ENCODE measurements at places on chromosomes 1 and 21.

DNA sequence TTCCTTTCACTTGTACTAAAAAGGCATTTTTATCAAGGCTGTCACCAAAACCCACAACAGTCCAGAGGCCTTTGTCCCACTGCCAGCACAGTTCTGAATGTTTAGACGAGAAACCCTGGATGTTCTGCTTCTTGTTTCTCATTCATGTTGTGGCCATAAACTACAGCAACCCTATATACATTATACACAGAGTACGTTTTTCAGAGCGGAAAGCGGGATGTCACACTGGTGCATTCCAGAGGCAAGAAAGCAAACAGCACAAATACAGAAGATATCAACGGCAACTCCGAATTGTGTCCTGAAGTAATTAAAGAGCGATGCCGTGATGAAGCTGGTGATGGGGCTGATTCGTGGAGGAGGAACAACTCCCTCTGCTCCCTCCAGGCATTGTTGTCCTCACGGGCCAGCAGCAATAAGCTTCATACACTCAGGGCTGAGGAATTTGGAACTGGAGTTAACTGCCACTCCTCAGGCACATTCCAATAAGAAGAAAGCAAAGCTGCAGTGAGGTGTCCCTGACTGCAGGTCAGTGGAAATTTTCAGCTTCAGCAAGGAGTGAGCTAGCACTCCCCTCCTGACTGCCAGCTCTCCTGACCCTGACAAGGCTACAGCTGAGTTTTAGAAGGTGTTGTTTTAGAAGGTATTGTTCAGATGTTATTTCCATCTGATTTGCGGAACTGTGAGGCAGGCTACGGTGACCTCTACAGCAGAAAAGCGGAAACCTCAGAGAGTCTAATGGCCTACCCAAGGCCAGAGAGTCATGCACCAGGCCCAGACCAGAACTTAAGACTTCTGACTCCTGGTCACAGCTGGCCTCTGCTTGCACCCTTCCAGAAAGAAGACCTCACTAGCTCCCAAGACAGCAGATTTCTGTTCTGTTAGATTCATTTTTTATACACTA is 149.0 kb downstream of the TGFBR3 start:
- DNase-seq = no peak

DNA sequence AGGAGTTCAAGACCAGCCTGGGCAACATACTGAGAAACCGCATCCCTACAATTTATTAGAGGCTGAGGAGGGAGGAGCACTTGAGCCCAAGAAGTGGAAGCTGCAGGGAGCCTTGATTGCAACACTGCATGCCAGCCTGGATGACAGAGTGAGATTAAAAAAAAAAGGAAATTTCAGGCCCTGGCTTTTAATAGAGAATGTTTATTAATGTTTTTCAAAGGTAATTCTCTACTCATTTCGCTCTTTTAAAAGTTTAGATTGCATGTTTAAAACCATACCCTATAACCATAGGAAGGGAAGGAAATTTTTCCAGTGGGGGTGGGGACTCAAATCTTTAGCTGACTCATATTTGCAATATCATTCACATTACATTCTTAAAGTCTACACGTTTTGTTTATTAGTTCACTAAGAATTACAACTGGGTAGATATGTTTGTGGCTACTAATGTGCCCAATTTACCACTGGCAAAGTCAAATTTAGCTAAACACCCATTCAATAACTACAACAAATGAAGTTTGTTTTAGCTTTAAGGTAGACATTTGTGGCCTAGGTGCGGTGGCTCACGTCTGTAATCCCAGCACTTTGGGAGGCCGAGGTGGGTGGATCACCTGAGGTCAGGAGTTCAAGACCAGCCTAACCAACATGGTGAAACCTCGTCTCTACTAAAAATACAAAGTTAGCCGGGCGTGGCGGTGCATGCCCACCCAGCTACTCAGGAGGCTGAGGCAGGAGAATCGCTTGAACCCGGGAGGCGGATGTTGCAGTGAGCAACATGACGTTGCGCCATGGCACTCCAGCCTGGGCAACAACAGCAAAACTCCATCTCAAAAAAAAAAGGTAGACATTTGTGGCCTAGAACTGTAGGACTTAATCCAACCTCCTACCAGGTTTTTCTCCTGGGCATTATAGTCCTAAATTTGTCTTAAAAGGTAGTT is 5.0 kb downstream of the KDM5B start:
- DNase-seq = no peak

DNA sequence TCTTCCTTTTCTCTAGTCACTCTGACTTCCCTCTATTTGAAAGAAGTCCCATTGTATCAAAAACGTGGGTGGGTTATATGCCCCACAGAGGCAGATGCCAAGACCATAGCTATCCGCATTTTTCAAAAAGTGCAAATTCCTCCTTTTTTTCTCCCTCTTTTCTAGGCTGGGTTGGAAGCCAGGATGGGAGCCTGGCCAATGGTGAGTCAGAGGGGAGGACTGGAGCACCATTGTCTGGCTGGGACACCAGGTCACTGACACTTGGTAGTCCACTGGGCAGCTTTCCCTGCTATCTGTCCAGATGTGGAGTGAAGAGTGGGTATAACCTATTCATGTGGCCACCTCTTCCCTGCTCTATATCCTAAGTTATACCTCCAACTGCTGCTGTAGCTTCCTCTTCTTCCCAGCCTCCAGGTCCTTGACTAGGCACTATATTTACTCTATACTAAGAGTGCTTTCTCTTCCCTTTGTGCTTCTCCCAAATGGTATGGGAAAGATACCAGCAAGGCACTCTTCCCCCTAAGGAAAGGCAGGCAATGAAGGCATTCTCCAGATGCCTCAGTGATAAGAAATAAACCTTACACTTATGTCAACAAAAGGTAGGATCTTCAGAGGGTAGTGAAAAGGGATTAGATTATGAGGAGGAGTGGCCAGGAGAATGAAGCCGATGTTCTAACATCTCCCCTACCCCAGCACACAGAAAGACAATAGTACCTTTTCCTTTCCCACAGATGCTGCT is 12.9 kb downstream of the PI4KB start:
- peak; percentile 25 for DNase-seq

DNA sequence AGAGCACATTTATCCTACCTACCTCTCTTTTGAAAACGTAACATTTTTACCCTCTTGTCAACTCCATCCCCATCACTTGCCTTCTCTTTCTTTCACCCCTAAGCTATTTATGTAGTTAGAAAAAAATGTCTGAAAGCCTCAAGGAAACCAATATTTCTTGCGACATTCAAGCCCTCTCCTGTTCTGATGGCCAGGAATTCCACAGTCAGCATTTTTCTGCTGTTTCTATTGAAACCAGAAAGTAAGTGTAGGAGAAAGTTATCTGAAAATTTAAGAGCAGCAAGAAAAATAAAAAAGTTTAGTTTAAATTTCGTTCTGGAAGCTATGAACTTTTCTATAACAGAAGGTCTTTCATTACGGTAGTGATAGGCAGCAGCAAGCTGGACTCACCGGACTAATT is 247.6 kb upstream of the PBX1 start:
- DNase-seq = no peak

GRCh38 chr1:178238722-178239510 is 145.0 kb downstream of the RASAL2 start:
- peak; percentile 97 for DNase-seq

GRCh38 chr1:56320464-56321149 is 258.8 kb downstream of the PLPP3 start:
- no peak for DNase-seq

Measured in fibroblast of skin of left biceps (primary cell).